ENCODE measurements at places on chromosomes 13 and 19.

DNA sequence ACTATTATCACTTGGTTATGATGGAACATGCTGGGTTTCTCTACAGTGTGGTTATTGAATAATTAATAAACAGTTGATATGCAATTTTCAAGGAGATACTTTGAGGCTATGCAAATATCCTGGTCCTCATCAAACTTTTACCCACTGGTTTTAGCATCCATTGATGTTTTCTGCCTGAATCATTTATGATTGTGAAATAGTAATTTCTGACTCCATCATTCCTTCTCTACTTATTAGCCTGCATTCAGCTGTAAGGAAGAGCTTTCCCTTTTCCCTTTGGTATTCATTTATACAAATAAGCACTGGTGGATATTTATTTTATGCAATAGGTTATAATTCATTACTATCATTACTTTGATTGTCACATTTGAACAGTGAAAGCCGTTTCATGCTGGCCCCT, 13.9 kb upstream of the DNAJC15 start:
- DNase-seq = no peak

DNA sequence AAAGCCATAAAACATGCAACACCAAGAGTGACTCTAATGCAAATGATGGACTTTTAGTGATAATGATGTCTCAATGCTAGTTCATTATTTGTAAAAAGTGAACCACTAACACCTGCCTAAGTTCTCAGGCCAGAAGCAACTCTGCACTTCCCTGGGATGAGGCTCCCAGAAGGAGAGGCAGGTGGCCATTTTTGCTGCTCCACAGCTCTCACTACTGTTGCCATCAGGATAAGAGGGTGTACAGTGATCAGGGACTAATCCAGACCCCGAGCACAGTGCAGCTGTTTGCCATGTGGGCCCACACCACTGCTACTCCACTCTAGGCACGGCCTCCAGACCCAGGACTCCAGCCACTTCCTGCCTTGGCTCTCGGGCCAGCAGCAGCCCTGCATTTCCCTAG, 828.3 kb upstream of the MIR17HG start:
- no peak for DNase-seq

DNA sequence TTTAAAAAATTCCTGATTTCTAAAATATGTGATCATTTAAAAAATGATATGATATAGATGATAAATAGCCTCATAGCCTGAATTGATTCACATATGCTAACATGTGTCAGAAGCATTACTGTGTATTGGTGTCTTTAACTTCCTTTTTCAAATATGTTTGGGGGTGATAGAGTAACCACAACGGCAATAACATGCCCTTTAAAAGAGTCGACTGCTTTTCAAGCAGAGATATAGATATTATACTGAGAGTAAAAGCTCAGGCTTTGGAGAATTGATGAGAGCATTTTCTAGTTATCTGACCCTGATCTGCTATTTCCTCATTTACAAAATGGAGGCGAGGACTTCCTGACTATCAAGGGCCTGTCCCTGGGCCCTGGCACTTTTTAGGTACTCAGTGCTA, 260.5 kb downstream of the DCT start:
- DNase-seq = no peak

GRCh38 chr13:59444210-59444857, 719.4 kb downstream of the DIAPH3 start:
- DNase-seq = peak; percentile 20

DNA sequence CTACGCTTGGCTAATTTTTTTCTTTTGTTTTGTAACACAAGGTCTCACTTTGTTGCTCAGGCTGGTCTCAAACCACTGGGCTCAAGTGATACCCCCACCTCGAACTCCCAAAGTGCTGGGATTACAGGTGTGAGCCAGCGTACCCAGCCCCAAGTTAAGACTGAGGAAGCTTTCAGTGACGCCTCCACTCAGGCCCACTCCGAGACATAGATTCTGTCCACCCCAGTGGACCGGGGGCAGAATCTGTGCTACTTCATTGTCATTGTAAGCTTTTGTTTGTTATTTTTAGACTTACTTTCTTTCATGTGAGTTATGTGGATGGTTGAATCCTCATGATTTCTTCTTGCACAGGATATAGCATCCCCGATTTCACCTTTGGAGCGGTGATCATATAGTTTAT, 156.9 kb upstream of the TSHZ3 start:
- no peak for DNase-seq

DNA sequence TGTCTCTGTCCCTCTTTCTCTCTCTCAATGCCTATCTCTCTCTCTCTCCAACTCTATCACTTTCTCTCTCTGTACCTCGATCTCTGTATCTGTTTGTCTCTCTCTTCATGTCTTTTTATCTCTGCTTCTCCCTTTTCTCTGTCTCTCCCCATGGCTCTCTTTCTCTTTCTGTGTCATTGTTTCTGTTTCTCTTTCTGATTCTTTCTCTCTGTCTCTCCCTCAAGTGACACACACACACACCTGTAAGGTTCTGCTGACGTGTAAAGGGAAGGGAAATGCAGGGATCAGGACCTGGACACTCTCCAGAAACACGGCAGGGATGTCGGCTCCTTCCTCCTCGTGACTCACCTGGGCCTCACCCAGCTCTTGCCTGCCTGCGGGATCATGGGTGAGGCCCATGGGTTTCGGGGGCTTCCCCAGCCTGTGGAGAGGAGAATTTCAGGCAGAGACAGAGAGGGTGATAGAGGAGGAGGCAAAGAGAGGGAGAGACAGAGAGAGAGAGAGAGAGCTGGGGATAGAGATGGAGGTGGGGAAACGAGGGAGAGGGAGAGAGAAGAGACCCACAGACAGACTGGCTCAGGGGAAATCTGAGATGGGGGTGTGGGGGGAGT, 5.4 kb upstream of the PLAUR start:
- DNase-seq = no peak

- DNase-seq = no peak
Measured at GRCh38 chr13:41007744-41008128, 11.4 kb downstream of the ELF1 start.

DNA sequence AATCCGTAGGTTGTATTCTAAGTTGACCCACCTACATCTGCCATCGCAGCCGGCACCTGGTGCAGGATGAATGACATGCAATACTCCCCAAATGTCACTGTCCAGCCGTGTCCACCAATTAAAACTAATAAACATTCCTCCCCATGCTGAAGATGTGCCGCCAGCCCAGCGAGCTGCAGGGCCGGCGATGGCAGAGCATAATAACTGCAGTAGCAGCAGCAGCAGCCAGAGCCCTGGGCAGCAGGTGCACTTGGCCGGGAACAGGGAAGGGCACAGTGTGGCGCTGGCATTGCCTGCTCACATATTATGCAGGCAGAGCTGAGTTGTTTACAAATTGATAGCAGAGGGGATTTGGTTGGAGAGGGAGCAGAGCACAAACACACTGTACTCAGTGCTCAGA, 754.9 kb downstream of the OLFM4 start:
- DNase-seq = peak; percentile 80

DNA sequence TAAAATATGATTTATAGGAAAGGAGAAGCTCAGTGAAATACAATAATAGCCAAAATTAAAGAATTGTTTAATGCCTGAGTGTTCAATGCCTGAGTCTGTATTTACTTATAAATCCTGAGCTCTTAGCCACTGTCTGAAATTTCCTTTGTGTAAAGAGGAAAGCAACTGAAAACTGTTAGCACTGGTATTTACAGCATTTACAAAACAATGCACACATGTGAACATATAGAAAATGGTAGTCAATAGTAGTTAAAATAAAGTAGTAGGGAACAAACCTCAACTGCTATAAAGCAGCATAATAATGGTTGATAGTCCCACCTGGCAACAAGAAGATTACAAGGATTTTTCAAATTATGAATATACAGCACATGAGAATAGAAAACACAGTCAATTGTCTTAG, 1137.1 kb upstream of the ATXN8OS start:
- DNase-seq = no peak

GRCh38 chr19:18085702-18086457, 854 bp downstream of the IL12RB1 start:
- no peak for DNase-seq

DNA sequence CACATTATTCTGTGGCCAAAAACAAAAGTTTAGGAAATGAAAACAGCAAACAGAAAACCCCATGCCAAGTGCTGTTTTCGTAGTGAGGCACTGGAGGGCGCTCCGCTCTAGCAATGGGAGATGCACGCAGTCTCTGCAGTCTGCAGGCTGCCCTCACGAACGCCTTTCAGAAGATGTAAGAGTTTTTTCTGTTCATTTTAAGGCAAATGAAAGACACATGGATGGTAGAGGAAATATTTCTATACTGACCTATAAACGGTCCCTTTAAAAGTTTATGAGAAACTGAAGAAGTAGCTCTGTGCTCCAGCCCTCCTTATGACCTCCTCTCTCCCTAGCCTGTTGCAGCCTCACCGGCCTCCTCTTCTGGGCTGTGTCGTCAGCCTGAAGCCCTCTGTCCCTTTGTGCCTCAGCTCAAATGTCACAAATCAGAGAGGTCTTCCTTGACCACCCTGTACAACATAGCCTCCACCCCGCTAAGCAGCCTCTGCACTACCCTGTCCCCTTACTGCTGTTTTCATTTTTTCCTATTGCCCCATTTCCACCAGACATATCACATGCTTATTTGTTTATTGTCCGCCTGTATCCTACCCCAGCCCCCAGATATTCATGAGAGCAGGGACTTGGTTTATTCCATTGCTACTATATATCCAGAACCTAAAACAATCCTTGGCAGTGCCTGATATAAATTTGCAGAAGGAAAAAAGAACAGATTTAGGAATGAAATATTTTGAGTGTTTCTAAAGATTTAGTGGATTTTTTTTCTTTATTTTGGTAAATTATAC, 116.4 kb downstream of the TM9SF2 start:
- no peak for DNase-seq

DNA sequence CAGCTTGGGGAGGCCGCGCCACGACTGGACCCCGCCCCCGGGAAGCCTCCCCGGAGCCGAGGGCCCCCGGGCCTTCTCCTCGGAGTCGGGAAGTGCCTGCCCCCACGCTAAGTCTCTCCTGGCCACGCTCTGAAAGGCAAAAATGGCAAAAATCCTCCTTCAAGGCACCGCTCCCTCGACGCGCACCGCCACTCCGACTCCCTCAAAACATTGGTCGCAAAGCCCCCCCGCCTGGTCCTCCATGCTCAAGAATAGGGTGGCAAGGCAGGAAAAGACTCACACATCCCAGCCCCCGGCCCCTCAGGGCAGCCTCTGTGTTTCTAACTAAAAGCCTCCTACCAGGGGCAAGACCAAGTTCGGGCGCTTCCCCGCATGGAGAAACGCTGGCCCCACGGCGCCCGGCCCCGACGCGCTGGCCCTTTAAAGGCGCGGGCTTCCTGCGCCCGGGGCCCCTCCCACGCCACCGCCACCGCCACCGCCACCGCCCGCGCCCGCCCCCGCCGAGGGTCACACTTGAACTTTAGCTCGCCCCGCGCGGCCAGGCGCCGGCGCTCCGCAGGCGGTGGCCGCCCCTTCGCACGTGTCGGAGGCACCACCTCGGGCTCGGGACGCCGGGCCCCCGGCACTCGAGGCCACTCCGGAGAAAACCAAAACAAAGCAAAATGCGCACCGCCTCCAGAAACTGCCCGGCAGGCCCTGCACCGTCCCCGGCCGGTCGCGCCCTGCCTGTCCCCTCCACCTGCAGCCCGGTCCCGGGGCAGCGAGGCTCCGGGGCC, 1.9 kb downstream of the FOXO1 start:
- no peak for DNase-seq

DNA sequence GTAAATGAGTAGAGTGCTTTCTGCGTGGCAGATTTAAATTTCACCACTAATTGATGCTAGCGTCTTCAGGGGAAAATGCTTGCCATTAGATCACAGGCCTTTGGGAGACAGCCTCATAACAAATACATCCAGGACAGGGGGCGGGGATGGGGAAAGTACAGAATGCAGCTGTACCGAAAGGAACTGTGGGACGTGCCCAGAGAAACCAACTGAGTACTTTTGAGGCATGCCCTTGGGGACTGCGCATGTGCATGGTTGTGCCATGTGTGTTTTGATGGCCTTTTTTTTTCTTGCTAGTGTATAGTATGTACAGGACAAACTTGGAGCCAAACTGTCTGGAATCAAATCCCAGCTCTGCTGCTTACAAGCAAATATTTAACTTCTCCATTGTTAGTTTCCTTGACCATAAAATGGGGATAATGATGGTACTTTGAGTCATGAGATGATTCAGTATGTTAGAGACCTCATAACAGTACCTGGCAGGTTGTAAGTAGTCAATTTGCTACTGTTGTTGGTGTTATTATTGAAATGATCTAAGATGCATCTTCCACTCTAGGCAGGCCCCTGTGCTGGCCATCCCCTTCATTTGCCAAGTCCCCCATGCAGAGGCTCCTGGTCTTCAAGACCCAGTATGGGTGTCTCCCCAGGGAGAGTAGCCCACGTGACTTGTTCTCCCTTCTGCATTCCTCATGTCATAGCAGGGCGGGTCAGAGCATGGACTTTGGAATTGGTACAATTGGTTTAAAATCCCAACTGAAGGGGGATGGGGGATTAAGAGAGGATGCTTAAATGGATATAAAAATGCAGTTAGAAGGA, 68.3 kb upstream of the NPAS1 start:
- no peak for DNase-seq

DNA sequence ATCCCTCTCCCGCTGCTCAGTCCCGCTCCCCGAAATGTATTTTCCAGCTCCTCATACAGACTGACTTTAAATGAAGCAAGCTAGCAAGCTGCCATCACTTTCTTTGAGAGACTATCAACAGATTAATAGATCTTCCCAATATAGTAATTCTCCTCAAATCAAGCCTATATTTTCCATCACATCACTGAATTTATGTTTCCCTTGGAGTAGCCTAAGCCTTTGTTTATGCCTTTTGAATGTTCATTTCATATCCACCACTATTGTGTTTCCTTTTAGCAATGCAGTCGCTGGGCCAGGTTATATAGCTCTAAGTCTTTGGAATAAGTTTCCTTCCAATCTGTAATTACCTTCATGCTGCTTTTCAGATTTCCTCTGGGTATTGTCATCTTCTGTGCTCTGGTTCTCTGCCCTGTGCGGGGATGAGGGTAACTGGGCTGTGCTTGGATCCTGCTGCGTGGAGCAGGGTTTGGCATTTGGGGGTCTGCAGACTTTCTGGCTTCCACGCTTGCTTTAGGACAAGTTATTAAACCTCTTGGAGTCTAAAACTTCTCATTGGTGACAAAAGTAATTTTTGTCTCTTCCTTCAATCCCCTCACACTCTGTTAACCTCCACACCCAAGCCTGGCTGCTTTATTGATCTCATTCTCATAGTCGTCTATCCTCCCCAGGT, 256.9 kb downstream of the DLEU7 start:
- no peak for DNase-seq

DNA sequence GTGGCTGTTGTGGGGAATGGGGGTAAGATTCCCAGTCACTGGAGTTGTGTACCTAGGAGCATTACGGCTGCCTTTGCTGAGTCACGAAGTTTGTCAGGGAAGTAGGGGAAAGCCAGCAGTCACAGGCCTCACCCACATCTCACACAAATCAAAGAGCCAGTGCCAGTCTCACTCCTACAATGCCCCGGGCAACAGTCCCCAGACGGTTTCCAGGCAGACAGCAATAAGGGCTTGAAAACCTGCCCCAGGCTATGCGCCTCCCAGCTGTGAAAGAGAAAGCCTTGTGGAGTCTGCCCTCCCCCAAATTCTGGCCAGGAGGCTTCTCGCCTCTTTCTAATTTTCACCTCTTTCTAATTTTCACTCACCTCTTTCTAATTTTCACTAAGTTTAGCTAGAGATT, 142.3 kb upstream of the EDNRB start:
- peak; percentile 1 for DNase-seq

- no peak for DNase-seq
Measured at GRCh38 chr13:40680659-40681323, 14.3 kb upstream of the FOXO1 start.
